ENCODE measurements at places on chromosomes 11 and 22. TPM values are rescaled to one million over a fixed set of nuclear protein-coding genes. Genes with fewer than 3 reads are reported as not detected.

MTMR2 gene
- 9.8 TPM for total RNA-seq

GRCh38 chr11:28209906-28210305 lies 101.7 kb downstream of the METTL15 start:
- DNase-seq = no peak

- DNase-seq = no peak
These were observed 116.2 kb downstream of the FAT3 start for GRCh38 chr11:92340839-92341238.

OR52L1 gene
- total RNA-seq = not detected

CTTN gene
- total RNA-seq = 5.4 TPM

GRCh38 chr11:14500181-14500651 lies 605 bp upstream of the COPB1 start:
- DNase-seq = peak; percentile 51

DNA sequence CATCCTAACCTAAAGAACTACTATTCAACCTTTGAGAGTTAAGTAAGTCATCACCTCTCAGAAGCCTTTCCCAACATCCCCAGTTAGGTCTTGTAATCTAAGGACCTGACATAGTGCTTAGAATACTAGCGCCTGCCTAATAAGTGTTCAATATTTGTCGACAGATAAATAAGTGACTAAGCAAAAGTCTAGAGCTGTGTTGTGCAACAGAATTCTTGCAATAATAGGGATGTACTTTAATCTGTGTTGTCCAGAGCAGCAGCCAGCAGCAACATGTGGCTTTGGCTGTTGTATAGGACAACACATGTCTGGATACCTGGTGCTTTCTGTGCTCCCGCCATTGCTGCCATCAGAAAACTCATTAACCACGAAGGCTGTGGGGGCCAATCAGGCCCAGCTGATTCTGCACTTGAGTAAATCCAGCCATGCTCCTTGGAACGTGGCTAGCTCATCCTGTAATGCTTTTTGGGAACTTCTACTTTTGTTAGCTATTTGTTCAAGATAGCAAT lies 66.8 kb upstream of the NTM start:
- DNase-seq = no peak

- no peak for DNase-seq
These were observed 117.8 kb downstream of the OPCML start for GRCh38 chr11:133414506-133414905.

GRCh38 chr11:45796461-45796861 lies 8.5 kb upstream of the SLC35C1 start:
- DNase-seq = no peak

- no peak for DNase-seq
These were observed 21.1 kb downstream of the TSPAN18 start for GRCh38 chr11:44747836-44748235.

- no peak for DNase-seq
These were observed 354.5 kb upstream of the ANO5 start for GRCh38 chr11:21838427-21838826.

SERPING1 gene
- total RNA-seq = 1.1 TPM

DNA sequence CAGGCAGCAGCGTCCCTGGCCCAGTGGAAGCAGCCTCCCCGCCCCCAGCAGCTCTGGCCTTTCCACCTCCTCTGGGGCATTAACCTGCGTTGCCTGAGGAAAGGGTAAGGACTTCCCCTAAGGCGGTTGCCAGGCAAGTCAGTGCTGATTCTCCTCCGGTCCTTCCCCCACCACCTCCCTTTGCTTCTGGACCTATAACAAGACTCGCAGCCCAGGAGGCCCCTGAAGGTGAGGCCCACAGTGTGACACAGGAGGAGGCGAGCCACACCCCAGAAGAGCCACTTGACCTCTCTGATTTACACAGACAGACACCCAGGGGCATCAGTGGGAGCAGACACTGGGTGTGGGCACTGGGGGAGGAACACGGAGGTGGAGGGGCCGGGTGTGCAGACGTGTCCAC lies 35.4 kb downstream of the ASCL2 start:
- no peak for DNase-seq

- no peak for DNase-seq
These were observed 61.1 kb downstream of the IRAG1 start for GRCh38 chr11:10632483-10632882.

FLRT1 gene
- not detected for total RNA-seq

IL18 gene
- 1.4 TPM for total RNA-seq

GRCh38 chr11:119991669-119992068 lies 146.2 kb downstream of the TRIM29 start:
- no peak for DNase-seq

DNA sequence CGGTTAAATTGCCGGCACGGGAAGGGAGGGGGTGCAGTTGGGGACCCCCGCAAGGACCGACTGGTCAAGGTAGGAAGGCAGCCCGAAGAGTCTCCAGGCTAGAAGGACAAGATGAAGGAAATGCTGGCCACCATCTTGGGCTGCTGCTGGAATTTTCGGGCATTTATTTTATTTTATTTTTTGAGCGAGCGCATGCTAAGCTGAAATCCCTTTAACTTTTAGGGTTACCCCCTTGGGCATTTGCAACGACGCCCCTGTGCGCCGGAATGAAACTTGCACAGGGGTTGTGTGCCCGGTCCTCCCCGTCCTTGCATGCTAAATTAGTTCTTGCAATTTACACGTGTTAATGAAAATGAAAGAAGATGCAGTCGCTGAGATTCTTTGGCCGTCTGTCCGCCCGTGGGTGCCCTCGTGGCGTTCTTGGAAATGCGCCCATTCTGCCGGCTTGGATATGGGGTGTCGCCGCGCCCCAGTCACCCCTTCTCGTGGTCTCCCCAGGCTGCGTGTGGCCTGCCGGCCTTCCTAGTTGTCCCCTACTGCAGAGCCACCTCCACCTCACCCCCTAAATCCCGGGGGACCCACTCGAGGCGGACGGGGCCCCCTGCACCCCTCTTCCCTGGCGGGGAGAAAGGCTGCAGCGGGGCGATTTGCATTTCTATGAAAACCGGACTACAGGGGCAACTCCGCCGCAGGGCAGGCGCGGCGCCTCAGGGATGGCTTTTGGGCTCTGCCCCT lies 529 bp upstream of the CCND1 start:
- DNase-seq = no peak

KRTAP5-1 gene
- not detected for total RNA-seq

OR56B4 gene
- not detected for total RNA-seq

- DNase-seq = peak; percentile 41
These were observed at the start of gene MS4A15 for GRCh38 chr11:60756307-60757032. Gene MS4A15, plus strand, starts transcription at chr11:60756867. Its CDS starts 6,867 bp downstream, at chr11:60763734.

DNA sequence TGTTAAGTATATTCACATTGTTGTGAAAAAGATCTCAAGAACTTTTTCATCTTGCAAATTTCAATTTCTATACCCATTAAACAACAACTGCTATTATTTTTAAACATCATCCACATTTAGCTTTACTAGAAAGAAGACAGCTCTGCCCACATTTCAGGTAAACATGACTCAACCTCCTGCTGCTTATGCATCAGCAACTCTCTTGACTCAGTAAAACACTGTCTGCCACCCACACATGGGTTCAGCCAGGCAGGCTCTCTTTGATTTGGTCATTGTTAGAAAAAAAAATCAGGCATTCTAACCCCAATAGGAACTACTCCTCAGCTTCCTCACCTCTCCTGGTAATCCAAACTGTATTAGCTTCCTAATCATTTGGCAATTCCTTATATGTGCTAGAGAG lies 5.1 kb upstream of the ENDOD1 start:
- DNase-seq = peak; percentile 48

DNA sequence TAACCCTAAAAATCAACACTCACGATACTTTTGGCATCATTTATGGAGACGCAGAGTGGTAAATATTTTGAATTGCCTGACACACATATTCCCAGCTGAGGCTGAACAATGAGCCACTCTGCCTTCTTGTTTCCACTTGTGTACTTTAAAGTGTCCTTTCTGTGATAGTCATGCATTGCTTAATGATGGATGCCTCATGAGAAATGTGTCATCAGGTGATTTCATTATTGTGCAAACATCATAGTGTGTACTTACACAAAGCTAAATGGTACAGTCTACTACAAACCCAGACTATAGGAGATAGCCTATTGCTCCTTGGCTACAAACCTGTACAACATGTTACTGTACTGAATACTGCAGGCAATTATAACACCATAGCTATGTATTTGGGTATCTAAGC lies 44.2 kb downstream of the MRE11 start:
- no peak for DNase-seq

- no peak for DNase-seq
These were observed 577.9 kb upstream of the ANO5 start for GRCh38 chr11:21614961-21615360.

DNA sequence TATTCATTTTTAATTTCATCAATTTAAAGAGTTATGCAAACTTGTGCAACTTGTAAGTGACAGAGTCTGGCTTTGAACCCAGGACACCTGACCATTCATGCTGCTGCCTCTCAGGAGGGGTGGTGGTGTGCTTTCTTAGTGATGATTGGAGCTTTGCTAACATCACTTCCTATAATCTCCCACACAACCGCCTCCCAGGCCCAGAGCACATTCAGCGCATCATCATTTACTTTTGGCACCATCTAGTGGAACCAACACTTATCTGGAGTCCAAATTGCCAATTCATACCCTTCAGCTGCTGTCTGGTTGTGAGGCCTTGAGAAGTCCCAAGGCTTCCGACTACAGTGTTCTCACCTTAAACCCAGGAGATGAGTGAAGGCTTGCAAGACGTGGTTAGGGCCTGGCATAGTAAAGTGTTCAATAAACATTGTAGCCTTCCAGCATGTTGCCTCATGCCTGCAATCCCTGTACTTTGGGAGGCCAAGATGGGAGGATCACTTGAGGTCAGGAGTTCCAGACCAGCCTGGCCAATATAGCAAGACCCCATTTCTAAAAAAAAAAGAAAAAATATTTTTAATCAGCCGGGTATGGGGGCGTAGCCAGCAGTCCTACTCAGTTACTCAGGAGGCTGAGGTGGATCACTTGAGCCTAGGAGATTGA lies 1.1 kb upstream of the TTLL1 start:
- DNase-seq = peak; percentile 77
